ENCODE measurements at places on chromosomes 5 and 9.

DNA sequence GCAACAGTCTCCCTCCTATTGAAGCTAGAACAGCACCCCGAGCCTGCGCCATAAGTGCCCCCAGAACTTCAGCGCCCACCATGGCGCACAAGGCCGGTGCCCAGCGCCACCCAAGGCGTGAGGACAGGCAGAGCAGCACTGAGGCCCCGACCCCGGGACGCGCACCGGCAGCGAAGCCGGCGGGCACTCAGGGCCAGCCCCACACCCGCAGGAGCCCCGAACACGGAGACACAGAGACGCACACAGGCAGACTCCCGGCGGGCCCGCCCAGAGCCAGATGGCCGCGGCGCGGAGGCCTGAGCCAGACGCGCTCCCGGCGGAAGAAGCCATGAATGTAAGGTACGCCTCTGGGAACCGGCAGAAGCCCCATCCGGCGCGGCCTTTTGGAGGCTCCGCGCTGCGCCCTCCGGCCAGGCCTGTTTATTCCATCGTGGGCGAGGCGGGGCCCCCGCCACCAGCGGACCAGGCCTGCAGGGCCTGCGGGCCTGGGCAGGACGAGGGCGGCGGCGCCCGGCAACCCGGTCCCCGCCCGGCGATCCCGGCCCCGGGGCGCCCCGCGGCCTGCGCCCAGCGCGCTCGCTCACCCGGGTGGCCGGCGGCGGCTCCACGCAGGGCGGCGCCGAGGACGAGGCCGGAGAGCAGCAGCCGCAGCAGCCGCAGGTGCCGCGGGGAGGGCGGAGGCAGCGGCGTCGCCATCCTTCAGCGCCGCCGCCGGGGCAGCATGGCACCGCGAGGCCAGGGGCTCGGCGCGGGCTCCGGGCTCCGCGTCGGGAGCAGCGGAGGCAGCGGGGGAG is 486 bp downstream of the NPDC1 start:
- DNase-seq = peak; percentile 63

DNA sequence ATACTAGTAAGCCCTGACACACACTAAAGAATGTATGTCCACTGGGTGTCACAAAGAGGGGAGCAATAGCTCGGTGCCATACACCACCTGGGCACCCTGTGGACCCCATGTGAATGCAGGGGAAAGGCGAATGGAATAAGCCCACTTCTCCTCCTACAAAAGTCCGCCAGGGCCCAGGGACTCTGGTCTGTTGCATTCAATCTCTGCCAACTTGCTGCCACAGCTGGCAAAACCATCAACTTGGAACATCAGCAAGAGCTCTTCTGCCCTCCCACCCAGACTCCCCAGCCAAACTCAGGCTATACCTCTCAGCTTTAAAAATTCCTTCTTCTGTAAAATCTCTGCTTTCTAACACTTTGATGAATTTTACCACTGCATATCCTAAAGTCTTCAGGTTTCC is 54.5 kb downstream of the PFDN1 start:
- DNase-seq = no peak

DNA sequence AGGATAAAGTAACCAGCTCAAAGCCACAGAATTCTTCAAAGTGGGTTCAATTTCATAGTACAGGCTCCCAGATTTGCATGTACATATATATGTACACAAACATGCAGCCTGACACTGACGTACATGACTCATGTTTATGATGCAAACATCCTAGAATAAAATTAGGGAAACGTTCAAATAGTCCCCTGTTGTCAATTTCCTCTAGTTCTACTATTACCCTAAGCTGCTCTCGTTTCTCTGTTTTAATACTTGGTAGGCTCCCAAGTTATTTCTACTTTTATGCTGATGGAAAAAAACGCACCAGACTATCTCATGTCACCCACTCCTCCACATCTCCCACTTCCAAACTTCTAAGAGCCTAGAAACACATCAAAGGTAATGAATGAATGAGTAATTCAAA is 229.7 kb downstream of the EPB41L4A start:
- no peak for DNase-seq

- DNase-seq = no peak
These were observed 38.0 kb upstream of the TCERG1 start for GRCh38 chr5:146409054-146409671.

DNA sequence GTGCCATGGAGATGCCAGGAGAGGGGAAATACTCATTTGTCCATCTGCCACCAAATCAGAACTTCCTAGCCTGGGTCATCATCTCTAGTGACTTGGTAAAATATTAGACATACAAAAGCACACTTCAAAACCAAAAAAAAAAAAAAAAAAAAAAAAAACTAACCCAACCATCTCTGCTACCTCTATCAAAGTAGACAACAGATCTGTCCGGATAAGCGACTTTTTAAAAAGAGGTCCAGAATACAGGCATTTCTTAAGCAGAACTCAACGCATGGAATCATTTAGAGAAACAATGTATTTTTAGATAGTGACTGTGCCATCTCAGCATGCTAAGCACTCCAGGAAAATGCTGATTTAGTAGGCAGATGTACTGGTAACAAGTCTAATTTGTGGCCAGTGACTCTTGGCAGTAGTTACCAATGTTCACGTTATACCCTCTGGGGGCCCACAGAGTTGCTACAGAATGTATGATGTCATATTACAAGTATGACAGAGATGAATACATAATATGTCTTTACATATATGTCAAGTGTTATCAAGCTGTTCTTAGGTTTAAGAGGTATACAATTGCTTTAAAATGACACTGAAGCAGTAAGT is 107.8 kb downstream of the SMIM23 start:
- no peak for DNase-seq

DNA sequence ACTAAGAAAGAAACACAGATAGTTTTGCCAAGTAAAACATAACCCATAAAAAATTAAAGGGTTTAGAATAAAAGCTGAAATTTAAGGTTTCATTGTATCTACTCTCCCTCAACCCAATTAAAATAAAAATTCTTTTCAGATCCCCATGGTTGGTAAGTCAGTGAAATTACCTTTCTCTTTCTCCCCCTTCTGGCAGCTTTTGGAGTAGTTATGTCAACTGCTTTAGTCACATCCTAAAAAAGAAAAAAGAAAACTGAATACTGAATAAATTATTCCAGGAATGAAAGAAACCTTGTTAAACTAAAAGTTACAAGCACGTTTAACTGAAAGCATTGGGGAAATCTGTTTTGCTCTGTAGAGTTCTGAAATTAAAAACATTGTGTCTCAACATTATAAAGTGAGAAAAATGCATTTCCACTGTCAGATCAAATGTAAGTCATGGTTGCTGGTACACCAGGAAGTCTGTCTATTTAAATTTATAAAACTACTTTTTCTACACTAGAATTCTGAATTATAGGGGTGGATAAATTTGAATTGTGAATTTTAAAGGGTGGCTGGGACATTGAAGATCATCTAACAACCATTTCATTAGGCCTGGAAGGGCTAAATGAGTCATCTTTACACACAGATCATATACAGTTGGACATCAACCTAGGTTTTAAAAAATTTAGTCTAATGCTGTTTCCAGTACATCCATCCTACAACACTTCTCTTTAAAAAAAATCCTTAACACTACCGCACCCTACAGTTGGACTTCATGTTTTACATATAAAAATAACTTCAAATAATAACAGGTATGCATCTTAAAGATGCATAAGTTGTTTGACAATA is 24.7 kb downstream of the PSIP1 start:
- DNase-seq = no peak

- peak; percentile 26 for DNase-seq
These were observed 64.5 kb downstream of the PRKACG start for GRCh38 chr9:68949271-68950000.

DNA sequence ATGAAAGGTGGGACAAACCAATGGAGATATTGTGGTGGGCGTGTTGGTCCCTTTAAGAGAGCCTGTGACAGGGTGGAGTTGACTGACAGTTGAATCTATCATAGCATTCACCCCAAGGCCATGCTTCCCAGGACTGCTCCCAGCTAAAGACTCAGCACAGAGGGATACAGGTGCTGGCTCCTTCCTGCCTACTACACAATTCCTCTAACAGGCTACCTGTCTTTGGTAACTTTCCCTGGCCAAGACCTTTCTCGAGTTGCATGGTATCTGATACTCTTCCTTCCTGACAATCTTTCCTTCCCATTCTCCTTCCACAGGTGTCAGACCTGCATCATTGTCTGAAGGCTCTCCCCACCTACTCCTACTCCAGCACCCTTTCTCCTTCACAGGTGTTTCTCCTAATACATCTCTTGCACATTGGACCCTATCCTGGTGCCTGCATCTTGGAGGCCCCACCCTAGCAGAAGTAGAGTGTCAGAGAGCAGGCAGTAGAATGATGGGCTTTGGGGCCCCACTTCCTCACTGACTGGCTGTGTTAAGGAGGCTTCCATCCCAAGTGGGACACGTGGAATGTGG is 120.7 kb upstream of the ALDH1B1 start:
- DNase-seq = no peak

GRCh38 chr5:170757182-170757601 is 26.3 kb upstream of the GABRP start:
- DNase-seq = no peak

- DNase-seq = no peak
These were observed 29.2 kb downstream of the NR2F1 start for GRCh38 chr5:93611976-93612854.

- DNase-seq = no peak
These were observed 300.9 kb downstream of the MCTP1 start for GRCh38 chr5:94983861-94984535.

DNA sequence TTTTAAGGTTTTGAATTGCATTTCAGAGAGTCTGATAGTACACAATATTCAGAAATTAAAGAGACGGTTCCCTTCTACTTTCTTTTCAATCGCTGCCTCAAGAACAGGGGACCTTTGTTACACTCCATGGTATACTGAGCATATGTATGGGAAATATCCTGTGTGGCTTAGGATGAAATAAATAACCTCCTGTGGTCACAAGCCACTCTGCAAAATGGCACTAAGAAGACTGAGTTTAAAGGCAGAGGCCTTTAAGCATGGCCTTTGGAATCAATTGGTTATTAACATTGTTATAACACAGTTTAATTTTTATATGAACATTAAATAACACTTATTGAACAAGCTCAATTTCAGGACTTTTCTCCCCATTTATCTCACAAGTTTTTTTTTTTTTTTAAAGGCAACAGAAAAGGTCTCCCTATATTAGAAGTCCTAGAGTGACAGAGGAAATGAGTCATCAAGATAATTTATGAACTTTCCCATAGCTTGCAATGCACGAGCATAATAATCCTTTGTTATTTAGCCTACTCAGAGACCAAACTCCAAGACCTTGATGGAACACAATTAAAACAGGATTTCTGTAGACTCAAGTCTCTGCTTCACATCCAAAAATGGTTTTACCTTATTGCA is 341.9 kb downstream of the TMEM167A start:
- DNase-seq = no peak

GRCh38 chr9:91150273-91150997 is 211.3 kb downstream of the AUH start:
- no peak for DNase-seq

DNA sequence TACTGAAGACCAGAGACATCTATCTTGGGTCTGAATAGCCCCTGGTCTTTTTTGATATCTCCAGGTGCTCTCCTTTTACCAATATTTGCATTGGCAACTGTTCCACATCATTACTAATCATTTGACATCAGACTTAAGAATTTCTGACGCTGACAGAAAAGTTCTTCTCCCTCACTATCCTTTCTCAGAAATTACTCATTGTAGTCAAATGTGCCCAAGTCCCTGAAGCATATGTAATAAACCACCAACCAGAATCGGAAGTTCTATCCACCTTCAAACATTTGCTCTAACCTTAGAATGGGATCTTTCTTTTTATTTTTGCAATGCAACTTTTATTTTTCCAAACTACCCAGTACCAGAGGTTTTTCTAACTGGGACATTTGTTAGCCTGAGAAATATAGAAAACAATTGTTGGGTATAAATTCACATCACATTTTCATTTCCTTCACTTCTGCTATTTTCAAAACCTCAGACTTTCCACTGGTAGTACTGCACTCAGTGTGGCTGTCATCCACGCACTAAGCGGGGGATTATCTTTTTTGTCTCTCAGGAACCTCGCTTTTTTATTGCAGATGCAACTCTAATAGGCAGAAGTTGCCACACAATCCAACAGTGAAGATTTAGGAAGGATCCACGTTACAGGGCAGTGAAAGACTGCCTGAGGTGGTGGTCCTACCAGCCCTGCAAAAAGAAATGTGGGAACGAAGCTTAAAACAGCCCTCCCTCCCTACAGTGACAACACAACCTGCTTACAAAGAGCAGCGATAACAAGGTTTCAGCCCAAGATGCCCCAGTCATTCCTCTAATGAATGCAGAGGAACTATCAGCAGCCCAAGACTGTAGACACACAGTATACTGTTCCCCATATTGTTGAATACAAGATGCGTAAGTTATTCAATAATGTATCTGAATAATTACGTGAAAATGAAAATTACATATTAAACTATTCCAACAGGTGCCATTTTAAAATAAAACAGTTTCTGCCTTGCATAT is 201.2 kb downstream of the EBF1 start:
- no peak for DNase-seq

GRCh38 chr9:84027201-84027600 is 46.6 kb downstream of the RMI1 start:
- no peak for DNase-seq

DNA sequence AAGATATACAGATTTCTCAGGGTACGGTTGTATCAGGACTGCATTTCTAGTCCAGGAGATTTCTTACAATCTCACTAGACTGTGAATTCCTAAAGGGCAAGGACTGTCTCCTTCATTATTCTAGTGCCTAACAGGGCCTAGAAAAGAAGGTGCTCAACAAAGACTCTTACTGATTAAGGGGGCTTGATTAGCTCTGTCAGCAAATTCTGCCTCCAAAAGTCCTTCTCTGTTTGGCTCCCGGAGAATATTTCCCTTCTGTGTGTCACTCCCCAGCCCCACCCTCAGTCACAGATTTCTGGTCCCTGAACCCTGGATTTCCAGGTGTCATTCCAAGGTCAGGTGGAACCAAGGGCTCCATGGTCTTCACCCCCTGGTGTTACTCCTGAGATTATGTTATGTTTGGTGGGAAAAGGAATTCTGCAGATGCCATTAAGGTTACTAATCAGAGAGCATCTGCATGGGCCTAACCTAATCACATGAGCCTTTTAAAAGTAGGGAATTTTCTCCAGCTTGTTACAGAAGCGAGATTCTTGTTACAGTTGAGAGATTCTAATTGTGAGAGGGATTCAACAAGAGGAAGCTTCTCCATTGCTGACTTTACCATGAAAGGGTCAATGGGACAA is 167.7 kb upstream of the LHFPL2 start:
- no peak for DNase-seq

GRCh38 chr5:66472010-66472409 is 124.2 kb upstream of the MAST4 start:
- DNase-seq = no peak

GRCh38 chr5:148798786-148799185 is 27.6 kb upstream of the ADRB2 start:
- DNase-seq = no peak

DNA sequence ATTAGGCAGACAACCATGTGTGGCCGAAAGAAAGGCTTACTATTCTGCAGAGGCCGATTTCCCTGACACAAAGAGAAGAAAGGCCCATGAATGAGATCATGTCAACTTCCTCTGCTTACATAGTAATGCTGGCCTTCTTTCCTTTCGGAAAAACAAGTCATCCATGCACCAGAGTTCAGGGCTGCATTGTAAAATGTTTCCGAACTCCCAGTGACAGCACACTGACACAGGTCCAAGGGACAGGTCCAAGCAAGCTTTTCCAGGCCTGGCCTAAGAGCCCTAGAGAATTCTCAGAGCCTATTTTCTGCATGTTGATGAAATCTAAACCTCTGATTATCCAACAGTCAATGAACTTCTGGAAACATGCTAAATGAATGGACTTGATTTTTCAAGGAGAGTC is 140.9 kb downstream of the ZNF608 start:
- no peak for DNase-seq

GRCh38 chr5:16880547-16880946 is 55.5 kb downstream of the MYO10 start:
- no peak for DNase-seq
